ENCODE measurements at places on chromosomes 4 and X. TPM values are rescaled to one million over a fixed set of nuclear protein-coding genes. Genes with fewer than 3 reads are reported as not detected.

Gene EGFL6
- 95.3 TPM for total RNA-seq

Gene TMPRSS11F
- total RNA-seq: 1.9 TPM

DNA sequence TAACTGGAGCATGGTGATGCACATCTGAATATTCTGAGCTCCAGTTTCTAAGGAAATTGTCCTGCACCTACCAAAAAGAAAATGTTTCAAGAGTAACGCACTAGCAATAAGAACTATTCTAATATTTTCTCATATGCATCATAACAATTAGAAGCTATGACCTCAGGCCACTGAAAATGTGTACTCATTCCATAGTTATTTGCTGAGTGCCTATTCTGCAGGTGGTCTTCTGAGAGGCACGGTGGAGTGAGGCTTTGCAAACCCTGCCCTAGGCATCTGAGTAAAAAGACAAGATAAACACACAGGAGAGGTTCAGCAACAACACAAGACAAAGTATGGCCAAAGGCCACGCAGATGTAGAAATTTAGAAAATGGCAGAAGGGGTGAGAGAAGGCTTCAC lies 23.7 kb downstream of the SLC10A6 start:
- DNase-seq: no peak

DNA sequence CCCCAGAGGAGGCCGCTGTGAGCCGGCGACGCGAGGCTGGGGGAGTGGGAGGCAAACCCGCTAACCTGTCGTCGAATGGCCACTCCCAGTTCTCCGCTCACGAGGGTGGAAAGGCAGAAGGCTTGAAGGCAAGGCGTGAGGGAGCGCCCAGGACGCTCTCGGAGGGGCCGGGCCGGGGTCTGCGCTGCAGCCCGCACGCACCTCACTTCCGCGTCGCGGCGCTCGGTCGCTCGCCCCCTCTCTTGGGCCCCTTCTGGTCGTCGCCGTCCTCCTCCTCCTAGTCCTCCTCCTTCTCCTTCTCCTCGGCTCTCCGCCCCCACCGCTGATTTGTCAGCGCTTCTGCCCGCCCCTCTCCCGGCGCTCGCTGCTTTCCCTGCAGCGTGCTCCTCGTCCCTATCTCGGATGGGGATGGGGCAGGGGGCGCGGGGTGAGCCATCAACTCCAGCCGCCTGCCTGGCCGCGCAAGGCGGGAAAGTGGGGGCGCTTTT lies at the start of gene SNCA:
Gene SNCA, minus strand, starts transcription at position 265 of the 488 bp plus-strand sequence. CDS start 1,494 bp downstream, outside the sequence.
- DNase-seq: peak; percentile 85

Gene VAMP7
- 31.5 TPM for total RNA-seq
